ENCODE measurements at places on chromosomes 16 and 17.

GRCh38 chr16:73066927-73067670, 19.2 kb upstream of the ZFHX3 start:
- peaks cover 13% of the 10 kb centered on the region for H3K4me1 ChIP-seq
- no peak overlapping the region for H3K4me3 ChIP-seq
- no peaks in the 10 kb centered on the region for H3K36me3 ChIP-seq
- peaks cover 25% of the 10 kb centered on the region for H3K27me3 ChIP-seq

GRCh38 chr17:72380120-72380519, 259.3 kb downstream of the SOX9 start:
- no peaks in the 10 kb centered on the region for H3K4me1 ChIP-seq
- H3K27ac ChIP-seq, result no peak overlapping the region
- H3K36me3 ChIP-seq, result no peaks in the 10 kb centered on the region
- no peak overlapping the region for H3K4me3 ChIP-seq
- no peak for DNase-seq

- no peak overlapping the region for H3K4me3 ChIP-seq
- no peaks in the 10 kb centered on the region for H3K4me1 ChIP-seq
- peaks cover 13% of the 10 kb centered on the region for H3K36me3 ChIP-seq
- H3K27ac ChIP-seq, result no peak overlapping the region
- DNase-seq, result no peak
Measured at GRCh38 chr16:28188085-28188916, 23.5 kb downstream of the XPO6 start.

- H3K4me3 ChIP-seq, result no peak overlapping the region
- peaks cover 4% of the 10 kb centered on the region for H3K36me3 ChIP-seq
- no peak overlapping the region for H3K27ac ChIP-seq
- DNase-seq, result no peak
Measured at GRCh38 chr16:23410176-23410575, 42.8 kb downstream of the COG7 start.

DNA sequence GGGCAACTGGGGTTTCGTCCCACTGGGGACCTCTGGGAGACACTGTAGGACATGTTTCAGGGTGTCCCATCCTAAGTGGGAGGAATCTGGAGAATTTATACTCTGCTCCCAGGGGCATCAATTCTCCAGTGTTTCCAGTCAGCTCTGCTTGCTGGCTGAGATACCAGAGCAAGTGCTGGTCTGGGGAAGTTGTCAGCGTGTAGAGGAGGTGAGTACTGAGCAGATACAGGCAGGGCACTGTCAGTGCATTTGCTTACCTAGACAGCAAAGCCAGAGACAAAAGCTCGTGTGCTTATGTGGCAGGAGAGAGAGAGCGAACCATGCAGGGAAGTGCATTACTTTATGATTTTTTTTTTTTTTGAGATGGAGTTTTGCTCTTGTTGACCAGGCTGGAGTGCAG, 20.2 kb upstream of the TOX3 start:
- H3K27me3 ChIP-seq, result no peaks in the 10 kb centered on the region
- H3K4me1 ChIP-seq, result peaks cover 21% of the 10 kb centered on the region
- H3K4me3 ChIP-seq, result no peak overlapping the region
- H3K27ac ChIP-seq, result no peak overlapping the region
- no peak for DNase-seq

- H3K36me3 ChIP-seq, result no peaks in the 10 kb centered on the region
- H3K27ac ChIP-seq, result no peak overlapping the region
- DNase-seq, result no peak
- H3K27me3 ChIP-seq, result peaks cover 3% of the 10 kb centered on the region
- H3K4me1 ChIP-seq, result no peaks in the 10 kb centered on the region
Measured at GRCh38 chr17:80986046-80986445, 5.6 kb upstream of the CHMP6 start.

DNA sequence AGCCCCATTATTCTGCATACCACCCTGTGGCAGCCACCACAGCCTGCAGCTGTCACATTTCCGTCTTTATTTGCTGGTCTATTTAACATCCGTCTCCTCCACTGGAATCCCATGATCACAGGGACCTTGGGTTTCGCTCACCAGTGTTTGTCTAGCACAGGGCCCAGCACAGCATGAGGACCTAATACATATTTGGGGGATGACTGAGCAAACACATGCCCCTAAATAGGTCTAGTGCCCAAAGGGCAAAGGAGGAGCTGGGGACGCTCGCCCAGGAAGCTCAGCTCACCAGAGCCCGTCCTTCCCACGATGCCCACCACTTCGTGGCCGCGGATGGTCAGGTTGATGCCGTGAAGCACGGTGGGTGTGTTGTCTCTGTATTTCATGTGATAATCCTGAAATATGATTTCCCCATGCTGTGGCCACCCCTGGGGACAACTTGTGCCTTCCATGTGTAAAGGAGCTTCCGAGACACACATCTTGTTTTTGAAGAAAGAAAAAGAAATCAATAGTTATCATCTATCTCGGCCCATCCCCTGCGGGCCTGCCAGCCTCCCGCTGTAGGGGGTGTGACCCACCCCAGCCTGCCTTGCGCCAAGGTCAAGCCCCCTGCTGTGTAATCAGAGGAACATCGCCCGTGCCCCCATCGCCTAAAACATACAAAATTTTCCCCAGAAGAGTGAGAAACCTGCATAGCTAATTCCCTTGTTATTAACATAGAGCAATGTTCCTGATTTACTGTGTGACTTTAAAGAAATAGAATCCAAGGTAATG, 21.0 kb upstream of the ABCC12 start:
- no peak for DNase-seq
- no peak overlapping the region for H3K4me3 ChIP-seq
- no peaks in the 10 kb centered on the region for H3K27me3 ChIP-seq

- H3K4me1 ChIP-seq, result no peaks in the 10 kb centered on the region
- H3K4me3 ChIP-seq, result no peak overlapping the region
- H3K27ac ChIP-seq, result no peak overlapping the region
- no peak for DNase-seq
- no peaks in the 10 kb centered on the region for H3K27me3 ChIP-seq
- peaks cover 23% of the 10 kb centered on the region for H3K36me3 ChIP-seq
Measured at GRCh38 chr17:17557796-17558195, 33.7 kb downstream of the PEMT start.

DNA sequence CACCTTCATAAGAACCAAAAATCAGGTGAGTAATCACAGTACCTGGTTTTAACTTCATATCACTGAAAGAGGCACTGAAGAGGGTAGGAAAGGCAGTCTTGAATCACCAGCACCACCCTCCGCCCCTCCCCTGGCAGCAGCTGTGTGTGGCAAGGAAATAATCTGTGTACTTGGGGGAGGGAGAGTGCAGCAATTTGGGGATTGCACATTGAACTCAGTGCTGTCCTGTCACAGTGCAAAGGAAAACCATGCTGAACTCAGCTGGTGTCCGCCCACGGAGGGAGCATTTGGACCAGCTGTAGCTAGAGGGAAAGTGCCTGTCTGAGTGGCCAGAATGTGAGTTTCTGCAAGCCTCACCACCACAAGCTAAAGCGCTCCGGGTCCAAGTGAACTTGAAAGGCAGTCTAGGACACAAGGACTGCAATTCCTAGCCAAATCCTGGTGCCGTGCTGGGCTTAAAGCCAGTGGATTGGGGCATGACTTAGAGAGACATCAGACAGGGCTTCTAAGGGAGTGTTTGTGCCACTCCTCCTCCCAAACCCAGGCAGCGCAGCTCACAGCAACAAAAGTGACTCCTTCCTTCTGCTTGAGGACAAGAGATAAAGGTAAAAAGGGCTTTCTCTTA, 39.7 kb upstream of the ALDH3A1 start:
- no peaks in the 10 kb centered on the region for H3K4me1 ChIP-seq
- no peaks in the 10 kb centered on the region for H3K27me3 ChIP-seq
- H3K4me3 ChIP-seq, result no peak overlapping the region
- no peak overlapping the region for H3K27ac ChIP-seq

DNA sequence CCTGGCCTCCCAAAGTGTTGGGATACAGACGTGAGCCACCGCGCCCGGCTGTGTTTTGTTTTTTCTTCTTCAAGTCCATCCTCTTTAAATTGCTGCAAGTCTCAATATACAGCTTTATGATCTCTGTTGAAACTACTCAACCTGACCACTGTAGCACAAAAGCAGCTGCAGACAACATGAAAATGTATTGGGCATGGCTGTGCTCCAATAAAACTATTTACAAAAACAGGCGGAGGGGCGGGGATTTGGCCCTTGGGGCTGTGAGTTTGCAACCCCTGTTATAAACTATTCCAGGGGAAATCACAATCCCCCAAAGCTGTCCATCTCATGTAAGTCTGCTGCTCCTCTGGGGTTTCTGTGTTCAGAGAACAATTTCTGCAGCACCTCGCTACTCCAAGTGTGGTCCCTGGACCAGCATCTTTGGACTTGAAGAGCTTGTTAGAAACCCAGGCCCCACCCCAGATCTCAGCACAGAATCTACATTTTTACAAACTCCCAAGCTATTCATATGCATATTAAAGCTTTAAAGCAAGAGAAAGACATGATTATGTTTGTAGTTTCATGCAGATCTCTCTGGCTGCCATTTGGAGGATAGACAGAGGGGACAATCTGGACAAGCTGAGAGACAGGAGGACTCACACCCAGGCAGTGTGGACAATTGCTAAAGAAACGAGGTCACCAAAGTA, 33.6 kb downstream of the TEKT5 start:
- no peaks in the 10 kb centered on the region for H3K27me3 ChIP-seq
- no peak for DNase-seq
- no peak overlapping the region for H3K27ac ChIP-seq
- H3K4me3 ChIP-seq, result no peak overlapping the region
- H3K4me1 ChIP-seq, result no peaks in the 10 kb centered on the region

Measured in small intestine (tissue), 16 donors.